ENCODE measurements at places on chromosomes 4 and X.

DNA sequence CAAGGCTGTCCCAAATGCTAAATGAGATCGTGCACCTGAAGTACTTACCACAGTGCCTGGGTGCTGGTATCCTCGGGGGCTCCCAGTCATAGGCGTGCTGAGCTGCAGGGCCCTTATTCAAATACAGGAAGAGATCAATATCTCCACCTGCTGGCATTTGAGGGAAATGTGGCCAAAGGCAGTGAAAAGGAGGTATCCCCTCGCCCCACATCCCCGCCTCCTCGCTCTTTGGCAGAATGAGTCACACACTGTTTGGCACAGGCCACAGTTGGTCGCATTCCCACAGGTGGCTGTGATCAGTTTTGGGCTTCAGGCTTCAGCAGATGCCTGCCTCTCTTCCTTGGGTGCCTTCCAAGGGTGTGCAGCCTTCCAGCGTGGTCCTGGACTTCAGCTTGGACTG, 28.4 kb downstream of the ZNF185 start:
- DNase-seq = peak; percentile 61

DNA sequence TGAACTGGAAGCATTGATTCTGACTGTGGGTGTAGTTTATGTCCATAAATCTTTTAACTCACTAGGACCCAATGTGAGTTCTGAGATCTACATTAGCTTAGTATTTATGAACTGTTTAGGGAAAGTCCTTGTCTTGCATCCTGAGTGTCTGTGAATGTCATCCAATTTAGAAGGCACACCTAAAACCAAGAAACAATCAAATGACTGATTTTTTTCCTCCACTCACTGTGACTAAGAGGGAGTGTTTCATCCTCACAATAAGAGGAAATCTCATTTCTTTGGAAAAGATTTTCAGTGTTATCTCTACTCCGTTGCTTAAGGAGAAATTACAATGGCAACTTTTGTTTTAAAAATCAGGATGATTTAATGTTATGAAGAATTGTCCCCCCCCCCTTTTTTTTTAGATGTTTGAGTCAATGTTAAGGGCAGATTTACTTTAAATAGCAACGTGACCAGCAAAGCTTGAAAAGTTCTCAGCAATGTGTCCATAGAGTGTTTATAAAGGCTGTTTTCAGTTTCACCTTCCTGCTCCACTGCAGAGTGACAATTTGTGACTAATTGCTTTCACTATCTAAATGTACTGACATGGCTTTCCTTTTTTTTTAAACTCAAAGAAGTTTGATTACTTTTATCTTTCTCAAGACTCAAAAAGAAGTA, 173.0 kb downstream of the SPCS3 start:
- DNase-seq = no peak

DNA sequence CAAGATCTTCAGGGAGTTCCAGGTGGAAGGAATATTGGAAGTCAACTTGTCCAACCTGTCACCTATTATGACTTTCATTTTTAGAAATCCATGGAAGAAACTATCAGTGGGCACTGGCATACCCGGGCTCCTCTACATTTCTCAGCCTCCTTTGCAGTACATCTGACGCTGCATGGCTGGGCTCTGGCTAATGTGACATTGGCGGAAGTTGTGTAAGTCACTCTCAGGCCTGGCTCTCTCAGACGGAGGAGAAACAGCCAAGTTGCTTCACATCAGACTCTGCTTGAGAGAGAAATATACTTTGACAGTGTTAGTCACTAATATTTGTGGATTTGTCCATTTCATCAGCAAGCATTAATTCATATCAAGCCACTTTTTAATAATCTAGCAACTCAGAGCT, 4.5 kb downstream of the DCHS2 start:
- DNase-seq = no peak

- no peak for DNase-seq
Observed at GRCh38 chrX:135484641-135485289, 35.7 kb upstream of the INTS6L start.

DNA sequence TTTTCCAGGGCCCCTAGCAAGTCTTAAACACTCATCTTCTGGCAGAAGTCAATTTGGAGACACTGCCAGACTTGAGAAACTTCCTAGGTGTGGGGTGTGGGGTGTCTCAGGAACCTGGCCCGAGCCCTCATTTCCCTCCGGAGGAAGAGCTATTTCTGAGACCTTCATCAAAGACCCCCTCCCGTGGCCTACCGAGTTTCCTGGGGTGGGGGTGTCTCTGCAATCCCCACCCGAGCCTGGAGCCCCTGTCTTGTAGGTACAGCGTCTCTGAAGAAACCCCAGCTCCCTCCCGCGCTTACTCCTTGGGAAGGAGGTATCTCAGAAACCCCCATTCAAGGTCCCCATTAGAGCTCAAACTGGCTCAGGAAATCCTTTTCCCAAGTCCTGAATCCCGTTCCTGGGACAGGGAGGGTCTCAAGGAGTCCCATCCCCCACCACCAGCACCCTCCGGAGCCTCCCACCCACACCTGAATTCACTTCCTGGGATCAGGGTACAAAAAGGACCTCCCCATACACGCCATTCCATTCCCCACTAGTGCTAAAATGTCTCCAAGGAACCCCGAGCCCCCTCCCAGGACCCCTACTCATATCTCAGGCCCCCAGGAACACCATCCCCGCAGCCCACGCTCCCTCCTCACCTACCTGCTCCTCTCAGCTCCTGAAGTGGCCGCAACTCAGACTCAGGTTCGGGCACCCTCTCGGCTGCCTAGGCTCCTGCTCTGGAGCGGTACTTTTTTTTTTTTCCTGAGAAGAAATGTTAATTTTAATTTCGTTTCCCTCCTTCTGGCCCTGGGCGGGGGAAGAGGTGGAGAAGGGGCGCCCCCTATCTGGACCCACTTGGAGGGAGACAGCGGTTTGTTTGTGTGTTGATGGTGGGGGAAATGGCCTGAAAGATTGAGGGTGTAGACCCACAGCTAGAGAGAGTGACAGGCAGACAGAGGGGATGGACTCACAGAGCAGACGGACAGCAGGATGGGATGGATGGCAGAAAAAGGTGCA, 1.1 kb downstream of the SLC38A5 start:
- no peak for DNase-seq

All from left lobe of liver (tissue), 2 donors.